ENCODE measurements at places on chromosomes 11 and 22.

- DNase-seq: no peak
These were observed 400.5 kb downstream of the TENM4 start for GRCh38 chr11:79040348-79040747.

DNA sequence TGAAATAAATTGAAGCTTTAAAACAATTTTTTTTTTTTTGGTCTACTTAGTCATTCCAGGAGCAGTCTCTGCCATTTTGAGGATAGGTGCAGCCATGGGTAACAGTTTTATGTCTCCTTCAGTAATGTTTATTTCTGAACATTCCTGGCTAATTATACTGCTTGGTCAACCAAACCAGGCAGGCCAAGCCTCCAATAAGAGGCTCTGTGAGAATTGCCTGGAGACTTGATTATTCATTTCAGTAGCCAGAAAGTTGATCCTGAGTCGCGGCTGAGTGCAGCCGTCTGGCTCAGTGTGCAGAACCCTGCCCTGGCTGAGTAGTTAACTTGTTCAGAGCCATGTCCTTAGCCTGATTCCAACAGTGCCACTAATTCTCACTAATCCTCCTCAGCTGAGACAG lies 364.0 kb upstream of the FAT3 start:
- DNase-seq: no peak

DNA sequence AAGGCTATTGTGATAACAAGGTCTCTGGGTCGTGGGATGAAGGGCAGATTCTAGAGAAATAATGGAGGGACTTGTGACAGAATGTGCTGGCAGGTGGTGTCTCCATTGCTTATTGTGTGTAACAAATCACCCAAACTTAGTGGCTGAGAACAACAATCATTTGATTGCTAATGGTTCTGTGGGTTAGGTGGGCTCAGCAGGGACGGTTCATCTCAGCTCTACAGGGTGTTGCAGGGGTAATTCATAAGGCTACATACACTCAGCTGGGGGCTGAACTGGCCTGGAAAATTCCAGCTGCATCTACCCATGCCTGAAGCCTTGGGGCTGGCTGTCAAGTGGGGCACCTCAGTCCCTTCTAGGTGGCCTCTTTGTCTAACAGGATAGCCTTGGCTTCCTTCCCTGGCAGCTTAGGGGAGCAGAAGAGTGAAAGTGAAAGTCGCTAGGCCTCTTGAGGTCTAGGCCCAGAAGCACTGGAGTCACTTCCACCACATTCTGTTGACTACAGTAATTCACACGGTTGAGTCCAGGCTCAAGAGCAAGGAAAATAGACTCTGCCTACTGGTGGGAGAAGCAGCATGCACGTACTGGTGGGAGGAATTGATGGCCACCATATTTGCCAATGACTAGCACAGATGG lies 308.9 kb downstream of the MN1 start:
- DNase-seq: no peak

GRCh38 chr11:70780246-70780535 lies 381.9 kb downstream of the CTTN start:
- no peak for DNase-seq

GRCh38 chr22:40388231-40388630 lies 17.8 kb downstream of the SGSM3 start:
- DNase-seq: no peak

- no peak for DNase-seq
These were observed 2.9 kb upstream of the SHANK2 start for GRCh38 chr11:71255323-71255722.

DNA sequence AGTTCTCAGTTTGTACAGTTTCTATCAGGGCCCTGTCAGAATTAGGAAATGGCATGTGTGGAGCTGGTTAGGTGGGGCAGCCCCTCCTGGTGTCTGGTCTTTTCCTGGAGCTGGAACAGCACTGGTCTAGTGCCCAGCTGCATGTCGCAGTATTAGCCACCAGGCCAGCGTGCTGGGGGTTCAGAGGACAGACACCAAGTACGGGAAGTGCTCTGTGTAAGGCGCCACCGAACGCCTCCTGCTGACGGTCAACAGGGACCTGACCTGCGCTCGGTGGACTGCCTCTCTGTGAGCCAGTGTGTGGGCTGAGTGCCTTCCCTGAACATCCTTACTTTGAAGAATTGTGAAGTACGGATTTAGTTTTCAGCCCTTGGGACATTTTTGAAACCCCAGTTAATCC lies 33.9 kb downstream of the AP2A2 start:
- no peak for DNase-seq

- no peak for DNase-seq
These were observed 43.9 kb downstream of the PDHX start for GRCh38 chr11:34960277-34960676.

- DNase-seq: no peak
These were observed 4.7 kb downstream of the TCIRG1 start for GRCh38 chr11:68043349-68044144.
